ENCODE measurements at places on chromosomes 1 and 21.
A peak's percentile ranks its signal among the peaks of the same experiment; 100 is the strongest.

- no peak for DNase-seq
Measured at GRCh38 chr1:30777060-30777903, 19.7 kb upstream of the LAPTM5 start.

DNA sequence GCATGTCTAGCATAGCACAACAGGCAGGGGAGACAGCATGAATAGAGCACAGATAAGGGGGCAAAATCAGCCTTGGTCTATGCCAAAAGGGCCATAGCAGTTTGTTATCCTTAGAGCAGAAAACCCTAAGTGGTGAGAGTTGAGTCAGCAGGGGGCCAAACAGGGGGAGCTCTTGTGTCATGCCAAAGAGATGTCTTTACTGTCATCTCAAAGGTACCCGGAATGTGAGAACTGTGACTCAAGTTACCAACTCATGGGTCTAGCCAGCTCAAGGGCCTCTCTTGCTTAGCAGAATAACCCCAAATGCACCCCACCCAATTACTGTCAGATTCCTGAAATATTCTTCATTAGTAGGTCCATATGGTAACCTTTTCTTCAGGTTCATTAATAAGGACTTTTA, 45.9 kb upstream of the NRDC start:
- DNase-seq, result peak; percentile 45

GRCh38 chr1:234509457-234510328, 30.7 kb upstream of the TARBP1 start:
- DNase-seq, result peak; percentile 45

DNA sequence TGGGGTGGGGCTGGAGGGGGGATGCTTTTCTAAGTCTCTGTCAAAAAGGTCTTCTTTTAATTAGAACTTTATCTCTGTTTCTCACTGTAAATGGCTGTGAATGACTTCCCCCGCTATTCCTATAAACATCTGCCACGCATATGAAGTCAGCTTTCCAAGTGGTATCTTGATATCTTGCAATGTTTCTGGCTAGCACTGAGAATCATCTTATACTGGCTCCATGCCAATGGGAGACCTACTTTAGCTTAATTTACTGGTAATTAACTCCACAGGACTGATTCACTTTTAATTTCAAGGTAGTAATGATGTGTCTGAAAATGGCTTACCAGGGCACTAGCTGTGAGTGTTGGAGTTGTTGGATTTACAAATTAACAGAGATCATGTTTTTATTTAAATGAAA, 4.3 kb downstream of the GPR88 start:
- no peak for DNase-seq

- DNase-seq, result peak; percentile 91
Measured at GRCh38 chr1:43152866-43153265, 19.2 kb downstream of the EBNA1BP2 start.

DNA sequence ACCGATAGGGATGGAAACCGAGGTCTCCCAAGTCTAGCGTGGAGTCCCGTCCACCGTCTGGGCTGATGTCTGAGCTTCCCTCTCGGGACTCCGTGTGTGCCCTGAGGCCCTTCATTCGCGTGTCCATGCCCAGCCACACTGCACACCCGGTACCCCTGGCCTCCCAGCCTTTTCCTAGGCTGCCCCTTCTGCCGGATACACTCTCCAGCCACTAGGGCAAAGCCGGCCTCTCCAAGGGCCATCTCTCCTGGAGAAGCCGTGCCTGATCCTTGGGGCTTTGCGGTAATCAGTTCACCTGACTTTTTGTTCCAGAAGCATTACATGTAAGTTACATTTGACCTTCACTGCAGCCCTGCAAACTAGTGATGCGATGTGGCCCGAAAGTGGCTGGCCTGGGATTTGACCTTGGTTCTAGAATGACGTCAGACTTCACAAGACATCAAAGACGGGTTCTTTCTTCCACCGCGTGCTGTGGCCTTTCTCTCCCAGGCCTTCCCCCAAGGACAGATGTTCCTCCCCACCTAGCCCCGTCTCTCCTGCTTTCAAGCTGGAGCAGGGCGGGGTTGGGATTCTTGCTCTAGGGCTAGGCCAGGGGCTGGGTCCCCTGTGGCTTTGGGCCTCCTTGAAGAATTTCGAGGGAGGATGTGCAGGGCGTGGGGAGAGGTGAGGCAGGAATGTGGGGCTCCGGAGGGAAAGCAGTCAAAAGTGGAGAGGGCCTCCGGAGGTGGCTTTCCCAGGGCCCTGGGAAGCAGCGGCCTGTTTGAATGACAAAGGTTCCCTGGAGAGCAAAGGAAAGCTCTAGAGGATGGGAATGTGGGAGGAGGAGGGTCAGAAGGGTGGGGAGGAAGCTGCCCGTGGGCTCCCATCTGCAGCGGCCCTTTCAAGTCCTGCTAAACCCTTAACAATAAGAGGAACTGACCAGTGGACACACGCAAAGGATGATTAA, 49.7 kb upstream of the SLC2A1 start:
- no peak for DNase-seq
